ENCODE measurements at places on chromosomes 12 and 14.

- no peak for DNase-seq
Observed at GRCh38 chr14:52044791-52045522, 23.9 kb downstream of the NID2 start.

DNA sequence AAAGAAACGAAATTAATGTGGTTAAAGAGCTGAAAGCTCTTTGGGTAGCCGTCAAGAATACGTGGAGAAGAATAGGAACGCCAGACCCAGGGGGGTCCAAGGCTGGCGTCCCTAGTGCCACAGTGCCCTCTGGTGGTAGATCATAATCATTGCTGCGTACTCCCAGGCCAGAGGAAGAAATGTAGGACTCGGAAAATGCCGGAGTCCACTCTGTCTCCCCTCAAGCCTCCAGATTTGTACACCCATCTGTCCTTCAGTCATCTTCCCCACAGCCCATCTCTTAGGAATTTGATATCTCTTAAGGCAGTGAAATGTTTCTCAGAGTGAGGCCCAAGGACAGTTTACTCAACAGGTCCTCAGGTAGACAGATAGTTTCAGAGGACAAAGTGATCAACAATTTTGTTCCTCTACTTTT lies 25.4 kb upstream of the PLEKHG6 start:
- peak; percentile 67 for DNase-seq

DNA sequence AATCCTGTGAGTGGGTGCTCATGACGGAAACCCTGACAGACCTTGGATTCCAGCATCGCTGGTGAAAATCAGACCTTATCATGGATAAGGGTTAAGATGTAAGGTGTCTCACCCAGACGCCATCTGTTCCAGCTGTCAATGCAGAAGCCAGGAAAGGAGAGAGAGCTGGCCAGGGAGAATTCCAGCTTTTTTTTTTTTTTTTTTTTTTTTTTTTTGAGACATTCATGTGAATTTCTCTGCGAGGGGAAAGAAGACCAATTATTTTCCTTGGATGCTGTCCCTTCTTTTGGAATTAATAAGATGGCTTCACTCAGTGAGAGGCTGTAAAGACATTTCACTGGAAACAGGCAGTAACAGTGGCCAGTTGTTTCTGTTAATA lies 1.8 kb downstream of the TRAF3 start:
- DNase-seq: no peak

DNA sequence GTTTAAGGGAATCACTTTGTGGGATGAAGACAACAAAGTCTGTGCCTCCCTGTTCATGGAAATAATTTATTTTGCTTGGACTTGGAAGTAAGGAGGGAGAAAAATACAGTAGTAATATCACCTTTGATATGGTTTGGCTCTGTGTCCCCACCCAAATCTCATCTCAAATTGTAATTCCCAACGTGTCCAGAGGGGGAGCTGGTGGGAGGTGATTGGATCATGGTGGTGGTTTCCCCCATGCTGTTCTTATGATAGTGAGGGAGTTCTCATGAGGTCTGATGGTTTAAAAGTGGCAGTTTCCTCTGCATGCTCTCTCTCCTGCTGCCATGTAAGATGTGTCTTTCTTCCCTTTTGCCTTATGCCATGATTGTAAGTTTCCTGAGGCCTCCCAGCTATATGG lies 460.7 kb downstream of the NOVA1 start:
- no peak for DNase-seq

All from CD4-positive, alpha-beta T cell treated with Interleukin-12 subunit alpha and Interleukin-12 subunit beta, for 1 hour (primary cell).